ENCODE measurements at places on chromosomes 12 and 14.

GRCh38 chr12:64087761-64088160 is 134.3 kb downstream of the KICS2 start:
- no peak for DNase-seq

- no peak for DNase-seq
Measured at GRCh38 chr14:48788771-48789170, 797.4 kb downstream of the RPS29 start.

DNA sequence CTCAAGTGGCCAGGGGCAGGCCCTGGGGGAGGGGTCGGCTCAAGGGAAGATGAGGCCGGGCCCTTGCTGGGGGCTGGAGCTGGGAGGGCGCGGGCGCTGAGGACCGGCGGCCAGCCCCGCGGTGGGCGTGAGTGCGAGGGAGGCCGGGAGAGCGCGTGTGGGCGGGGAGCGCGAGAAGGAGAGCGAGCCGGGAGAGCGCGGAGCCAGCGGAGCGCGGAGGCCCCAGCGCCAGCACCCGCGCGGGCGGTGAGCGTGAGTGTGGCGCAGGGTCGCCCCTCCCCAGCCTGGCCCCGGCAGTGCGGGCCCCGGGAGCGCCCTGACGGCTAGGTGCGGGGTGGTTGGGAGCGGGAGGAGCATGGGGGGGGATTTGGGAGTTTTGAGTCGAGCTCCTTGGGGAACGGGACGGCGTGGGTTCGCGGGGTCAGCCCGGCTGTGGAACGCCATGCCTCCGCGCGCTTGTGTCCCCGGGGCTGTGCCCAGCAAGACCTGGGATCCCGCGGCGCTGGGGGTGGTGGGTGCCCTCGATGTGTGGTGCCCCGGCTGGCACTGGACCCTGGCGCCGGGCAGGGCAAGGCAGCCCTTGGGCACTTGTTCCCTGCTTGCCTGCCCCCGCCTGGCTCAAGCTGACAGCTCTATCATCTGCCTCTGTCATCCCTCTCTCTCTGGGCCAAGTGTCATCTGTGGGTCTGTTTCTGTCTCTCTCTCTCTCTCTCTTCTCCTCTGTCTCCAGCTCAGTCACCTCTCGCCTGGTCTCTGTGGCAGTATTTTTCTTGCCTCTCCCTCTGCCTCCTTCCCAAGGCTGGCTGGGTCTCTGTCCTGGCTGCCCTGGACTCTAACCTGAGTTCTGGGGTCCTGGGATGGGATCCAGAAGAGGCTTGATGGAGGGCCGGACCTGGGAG is at the start of gene LBHD2:
LBHD2 (plus strand) TSS at position 190 of the 899 bp plus-strand sequence. CDS start 1,803 bp downstream, outside the sequence.
- DNase-seq: no peak

DNA sequence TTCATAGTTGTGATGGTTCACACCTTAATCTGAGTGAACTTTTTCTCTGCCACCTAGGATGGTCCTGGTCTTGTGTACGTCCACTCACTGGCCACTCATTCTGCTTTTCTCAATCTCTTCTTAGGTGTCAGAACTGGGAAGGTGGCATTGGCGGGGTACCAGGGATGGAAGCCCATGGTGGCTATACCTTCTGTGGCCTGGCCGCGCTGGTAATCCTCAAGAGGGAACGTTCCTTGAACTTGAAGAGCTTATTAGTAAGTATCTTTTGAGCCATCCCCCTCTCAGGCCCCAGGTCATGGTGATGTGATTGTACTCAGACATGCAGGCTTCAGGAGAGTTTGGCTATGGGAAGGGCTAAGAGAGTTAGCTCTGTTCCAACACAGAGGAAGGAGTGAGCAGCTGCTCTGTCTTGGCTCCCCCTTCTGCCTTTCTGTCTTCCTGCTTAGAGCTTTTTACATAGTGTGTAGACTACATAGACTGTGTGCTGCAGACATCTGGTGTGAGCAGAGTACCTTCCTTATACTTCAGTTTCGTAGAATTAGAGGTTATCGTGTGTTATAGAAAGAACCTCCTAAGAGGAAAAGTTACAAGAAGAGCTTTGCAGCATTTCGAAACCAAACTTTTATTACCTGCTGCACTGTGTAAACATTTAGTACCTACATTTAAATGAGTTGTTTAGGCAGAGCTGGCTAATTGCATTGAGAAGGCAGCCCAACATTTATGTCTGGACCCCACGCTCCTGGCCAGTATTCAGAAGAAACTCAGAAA is 54.2 kb downstream of the FNTB start:
- DNase-seq: no peak

DNA sequence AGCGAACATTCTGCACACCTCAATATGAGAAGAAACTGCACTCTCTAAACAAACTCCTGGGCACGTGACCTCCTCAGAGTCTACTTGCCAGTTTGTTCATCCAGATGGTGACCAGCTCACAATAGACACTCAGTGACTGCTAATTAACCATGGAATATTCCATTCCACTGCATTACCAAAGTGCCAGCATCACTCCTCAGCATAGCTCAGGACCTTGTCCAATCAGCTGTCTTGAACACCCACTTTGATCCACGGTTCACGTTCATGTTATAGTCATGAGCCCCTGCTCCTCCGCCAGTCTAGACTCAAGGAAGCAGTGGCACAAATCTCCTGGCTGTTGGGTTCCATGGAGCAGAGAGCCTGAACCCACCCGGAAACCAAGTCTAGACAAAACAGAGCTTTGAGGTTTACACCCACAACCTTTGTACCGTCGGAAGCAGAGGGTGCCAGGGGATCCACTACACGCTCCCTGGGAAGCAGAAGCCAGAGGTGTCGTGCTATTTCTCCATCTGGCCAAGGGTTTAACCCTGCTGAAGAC is 285.3 kb downstream of the ZFP36L1 start:
- peak; percentile 11 for DNase-seq

DNA sequence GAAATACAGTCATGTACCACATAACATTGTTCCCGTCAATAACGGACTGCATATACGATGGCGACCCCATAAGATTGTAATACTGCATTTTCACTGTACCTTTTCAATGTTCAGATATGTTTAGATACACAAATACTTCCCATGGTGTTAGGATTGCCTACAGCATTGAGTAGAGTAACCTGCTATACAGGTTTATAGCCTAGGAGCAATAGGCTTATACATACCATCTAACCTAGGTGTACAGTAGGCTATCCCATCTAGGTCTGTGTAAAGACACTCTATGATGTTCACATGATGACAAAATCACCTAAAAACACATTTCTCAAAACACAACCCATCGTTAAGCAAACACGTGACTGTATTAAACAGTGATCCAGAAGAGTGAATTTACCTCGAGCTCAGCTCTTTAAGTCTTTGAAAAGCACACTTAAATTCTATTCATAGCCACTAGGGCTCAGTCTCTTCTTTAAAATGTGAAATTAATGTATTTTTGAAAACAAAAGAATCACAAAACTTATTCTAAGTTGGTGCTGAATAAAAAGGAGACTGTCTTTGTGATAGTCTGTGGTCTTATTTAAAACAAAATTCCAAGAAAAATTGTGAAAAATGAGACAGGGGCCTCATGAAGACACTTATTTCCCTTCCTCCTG is 239.1 kb upstream of the ARID2 start:
- DNase-seq: no peak

DNA sequence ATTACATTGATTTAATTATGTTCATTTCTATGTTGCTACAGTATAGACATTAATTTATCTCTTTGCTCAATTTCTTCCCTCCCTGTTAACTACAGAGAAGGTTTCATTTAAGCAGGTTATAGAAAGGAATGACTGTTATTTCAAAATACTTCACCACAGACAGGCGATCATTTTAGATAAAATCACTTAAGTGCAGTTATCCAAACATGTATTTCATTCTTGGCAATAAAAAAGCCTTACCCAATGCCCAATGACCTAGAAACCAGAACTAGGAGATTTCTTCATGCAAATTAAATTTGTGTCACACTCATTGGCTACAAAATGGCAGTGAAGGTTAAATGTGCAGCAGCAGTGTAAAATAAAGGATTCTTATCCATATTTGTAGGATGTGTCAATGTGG is 266.4 kb downstream of the KCNH5 start:
- no peak for DNase-seq

DNA sequence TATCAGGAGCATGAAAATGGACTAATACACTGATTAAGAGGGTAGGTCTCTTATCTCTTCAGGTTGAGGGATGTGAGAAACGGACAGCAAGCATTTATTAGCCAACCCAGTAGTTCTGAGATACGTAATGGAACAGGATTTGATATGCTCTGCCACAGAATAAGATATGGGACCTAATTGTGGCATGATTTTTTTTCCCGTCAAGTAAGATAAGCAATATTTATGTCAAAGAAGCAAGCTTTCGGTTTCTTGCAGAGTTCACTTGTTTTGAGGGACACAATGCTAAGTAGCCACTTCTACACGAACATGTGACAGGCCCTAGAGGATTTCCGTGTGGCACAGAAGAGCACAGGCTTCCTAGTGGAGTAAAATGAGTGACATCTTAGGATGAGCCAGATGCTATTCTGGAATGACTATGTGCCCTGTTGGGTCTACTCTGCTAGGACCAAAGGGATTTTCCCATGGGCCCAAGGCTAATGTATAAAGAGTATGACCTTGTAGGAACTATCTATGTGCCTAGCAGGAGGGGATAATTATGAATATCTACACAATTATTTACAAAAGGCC is 57.9 kb downstream of the SLC38A1 start:
- no peak for DNase-seq

DNA sequence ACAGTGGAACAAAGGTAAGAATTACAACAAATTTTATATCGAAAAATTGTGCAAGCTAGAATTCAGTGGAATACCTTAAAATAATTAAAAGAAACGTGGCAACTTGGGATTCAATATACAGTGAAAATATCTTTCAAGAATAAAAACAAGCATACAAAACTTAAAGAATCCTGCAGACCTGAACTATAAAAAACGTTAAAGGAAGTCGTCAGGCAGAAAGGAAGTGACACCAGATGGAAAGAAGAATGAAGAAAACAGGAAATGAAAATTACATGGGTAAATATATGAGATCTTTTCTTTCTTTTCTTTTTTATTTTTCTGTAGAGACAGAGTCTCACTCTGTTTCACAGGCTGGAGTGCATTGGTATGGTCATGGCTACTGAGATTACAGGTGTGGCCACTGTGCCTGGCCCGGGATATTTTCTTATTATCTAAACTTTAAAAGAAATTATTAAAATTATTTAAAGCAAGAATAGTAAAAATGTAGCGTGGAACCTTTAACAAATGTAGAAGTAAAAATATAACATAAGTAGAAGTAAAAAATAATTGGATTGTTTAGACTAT is 4.7 kb downstream of the MGP start:
- DNase-seq: no peak

DNA sequence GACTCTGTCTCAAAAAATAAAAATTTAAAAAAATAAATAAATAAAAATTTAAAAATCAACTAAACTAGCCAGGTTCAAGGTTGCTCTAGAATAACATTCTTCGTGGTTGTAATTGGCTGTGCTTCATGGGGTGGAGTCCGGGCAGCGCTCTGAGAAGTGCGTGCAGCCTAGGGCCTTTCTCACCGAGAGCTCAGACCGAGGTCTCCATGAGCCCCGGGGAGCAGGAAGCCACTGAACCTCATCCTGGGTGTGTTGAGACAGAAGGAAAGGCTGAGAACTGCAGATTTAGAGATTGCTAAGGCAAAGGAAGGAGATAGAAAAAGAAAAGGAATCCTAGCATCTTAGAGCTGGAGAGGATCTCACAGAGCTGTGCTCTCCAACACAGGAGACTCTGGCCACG is 14.7 kb downstream of the P2RX4 start:
- peak; percentile 14 for DNase-seq

DNA sequence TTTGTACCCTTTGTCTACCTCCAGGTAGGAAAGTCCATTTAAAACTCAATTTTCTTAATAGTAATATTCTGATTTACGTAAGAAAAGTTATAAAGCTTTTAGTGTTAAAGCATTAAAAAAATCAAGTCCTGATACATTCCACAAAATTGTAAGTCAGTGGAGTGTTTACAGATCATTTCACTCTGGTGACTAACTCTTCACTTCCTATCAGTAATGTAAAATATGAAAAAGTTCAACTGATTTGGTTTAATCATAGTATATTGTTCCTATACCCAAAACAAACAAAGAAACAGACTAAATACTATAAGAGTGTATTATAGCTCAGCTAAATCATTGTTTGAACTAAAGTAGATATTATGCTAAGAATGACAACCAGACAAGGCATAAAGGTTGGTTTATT is 85.9 kb downstream of the VEZT start:
- DNase-seq: no peak

DNA sequence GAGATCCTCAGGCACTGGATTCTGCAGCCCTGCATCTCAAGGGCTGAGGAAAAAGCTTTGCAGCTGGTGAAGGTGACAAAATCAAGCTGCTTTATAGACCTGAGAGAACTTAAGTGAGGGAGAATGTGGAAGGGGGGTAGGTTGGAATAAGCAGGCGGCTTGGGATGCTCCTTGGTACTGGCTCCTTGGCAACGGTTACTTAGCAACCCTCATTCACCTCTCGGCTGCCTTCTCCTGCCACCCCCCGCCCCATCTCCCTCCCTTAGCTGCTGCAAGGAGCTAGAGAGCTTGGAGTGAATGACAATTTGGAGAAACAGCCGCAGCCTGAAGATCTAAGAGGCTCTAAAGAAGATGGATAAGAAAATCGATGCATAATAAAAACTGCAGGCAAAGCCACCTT is 44.1 kb upstream of the CISTR start:
- no peak for DNase-seq

DNA sequence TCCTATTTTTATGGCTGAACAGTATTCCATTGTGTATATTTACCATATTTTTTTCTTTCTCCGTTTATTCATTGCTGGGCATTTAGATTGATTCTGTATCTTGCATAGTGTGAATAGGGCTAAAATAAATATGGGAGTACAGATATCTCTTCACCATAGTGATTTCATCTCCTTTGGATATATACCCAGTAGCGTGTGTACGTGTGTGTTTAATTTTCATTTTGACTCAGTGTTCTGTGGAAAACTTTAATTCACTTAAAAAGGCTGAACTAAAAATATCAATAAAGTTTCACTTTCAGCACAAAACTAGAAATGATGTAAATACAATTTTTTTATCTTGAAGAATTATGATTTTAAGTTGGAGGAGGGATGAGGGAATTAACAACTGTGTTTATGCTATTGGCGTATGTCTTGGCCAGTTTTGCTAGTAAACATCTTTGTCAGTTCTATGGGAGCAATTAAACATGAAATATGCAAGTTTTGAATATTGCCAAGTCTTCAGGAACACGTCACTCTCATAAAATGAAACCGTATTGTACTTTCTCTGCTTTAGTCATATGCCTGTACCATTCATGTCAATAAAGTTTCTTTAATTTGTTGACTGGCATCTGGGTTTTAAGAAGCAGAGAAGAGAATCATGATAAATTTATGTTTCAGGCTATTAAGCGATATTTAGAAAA is 99.8 kb downstream of the PTGER2 start:
- DNase-seq: no peak

- no peak for DNase-seq
Measured at GRCh38 chr14:102074415-102074964, 12.4 kb downstream of the HSP90AA1 start.

- no peak for DNase-seq
Measured at GRCh38 chr12:49030714-49031572, 12.4 kb upstream of the PRKAG1 start.

- no peak for DNase-seq
Measured at GRCh38 chr12:80412343-80412953, 31.6 kb upstream of the PTPRQ start.

Data from stimulated activated naive CD4-positive, alpha-beta T cell treated with Interleukin-2 at 50 U/mL for 16 hours (primary cell).